ENCODE measurements at places on chromosomes 16 and 17. TPM values are rescaled to one million over a fixed set of nuclear protein-coding genes. Genes with fewer than 3 reads are reported as not detected.

DNA sequence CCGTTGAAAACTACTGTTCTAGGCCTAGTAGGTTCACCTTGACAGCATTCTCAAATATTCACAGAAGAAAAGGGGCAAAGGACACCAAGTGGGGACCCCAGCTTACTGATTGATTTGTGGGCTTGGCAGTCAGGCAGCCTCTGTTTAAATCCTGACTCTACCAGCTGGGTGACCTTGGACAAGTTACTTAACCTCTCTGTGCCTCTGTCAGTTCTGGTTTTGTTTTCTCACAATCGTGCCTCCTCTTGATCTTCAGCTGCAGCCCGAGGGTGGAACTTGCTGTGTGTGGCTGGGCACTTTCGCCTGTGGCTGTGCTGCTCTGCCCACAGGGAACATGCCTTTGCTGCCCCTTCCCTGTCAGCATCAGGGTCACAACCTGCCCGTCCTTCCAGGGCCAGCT lies 17.8 kb downstream of the RAP1GAP2 start:
- no peaks in the 10 kb centered on the region for H3K4me1 ChIP-seq
- H3K36me3 ChIP-seq, result no peaks in the 10 kb centered on the region
- no peak overlapping the region for H3K4me3 ChIP-seq
- no peak overlapping the region for H3K27ac ChIP-seq
- DNase-seq, result no peak

DNA sequence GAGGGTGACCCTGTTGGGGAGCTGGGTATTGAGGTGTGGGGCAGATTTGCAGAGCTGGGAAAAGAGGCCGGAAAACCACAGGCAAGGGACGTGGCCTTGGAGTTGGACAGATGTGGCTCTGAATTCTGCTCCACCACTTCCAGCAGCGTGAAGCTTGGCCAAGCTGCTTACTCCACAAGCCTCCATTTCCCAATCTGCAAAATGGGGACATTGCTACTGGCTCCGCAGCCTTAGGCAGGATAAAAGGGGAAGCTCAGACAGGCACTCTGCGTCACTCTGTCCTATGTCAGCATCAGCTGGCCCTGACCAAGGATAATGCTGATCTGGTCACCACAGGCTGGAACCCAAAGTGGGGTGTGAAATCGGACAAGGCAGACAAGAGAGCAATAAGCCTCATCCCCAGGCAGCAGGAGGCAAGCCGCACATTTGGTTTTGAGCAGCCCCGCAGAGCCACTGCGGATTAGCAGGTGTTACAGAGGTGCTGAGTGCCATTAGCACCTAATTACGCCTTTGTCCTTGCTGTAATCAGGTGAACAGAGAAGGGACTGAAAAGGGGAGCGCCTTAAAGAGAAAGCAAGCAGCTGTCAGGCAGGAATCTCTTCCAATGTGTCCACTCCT lies 54.8 kb downstream of the SDK2 start:
- H3K4me3 ChIP-seq, result no peak overlapping the region
- no peaks in the 10 kb centered on the region for H3K36me3 ChIP-seq
- H3K27me3 ChIP-seq, result no peaks in the 10 kb centered on the region
- DNase-seq, result no peak
- no peaks in the 10 kb centered on the region for H3K4me1 ChIP-seq

- H3K4me3 ChIP-seq, result no peak overlapping the region
- DNase-seq, result no peak
- no peaks in the 10 kb centered on the region for H3K36me3 ChIP-seq
- peaks cover 18% of the 10 kb centered on the region for H3K4me1 ChIP-seq
- no peaks in the 10 kb centered on the region for H3K27me3 ChIP-seq
- H3K27ac ChIP-seq, result no peak overlapping the region
Measured at GRCh38 chr16:85313526-85314301, 201.4 kb upstream of the CIBAR2 start.

DNA sequence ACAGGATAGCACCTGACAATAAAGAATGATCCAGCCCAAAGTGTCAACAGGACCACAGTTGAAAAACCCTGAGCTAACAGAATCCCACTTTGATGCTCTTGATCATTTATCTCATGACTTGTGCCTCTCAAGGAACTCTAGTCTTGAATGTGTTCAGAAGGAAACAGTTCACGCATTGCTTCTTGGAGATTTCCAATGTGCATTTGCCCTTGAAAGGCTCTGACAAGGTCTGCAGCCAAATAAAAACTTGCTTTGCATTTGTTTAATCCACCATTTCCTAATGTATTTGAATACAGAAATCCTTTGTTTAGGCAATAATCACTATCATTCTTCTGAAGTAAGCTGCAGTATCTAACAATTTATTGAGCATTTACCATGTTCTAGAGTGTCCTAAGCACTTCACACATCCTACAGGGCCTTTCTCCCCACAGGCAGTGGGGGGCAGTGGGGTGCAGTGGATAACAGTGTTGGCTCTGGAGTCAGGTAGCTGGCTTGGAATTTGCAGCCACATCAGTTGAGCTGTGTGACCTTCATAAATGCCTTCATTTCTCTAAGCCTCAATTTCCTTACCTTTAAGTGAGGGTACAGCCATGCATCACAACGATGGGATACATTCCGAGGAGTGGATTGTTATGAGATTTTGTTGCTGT lies 239.7 kb downstream of the XYLT1 start:
- H3K27ac ChIP-seq, result no peak overlapping the region
- DNase-seq, result no peak
- H3K36me3 ChIP-seq, result no peaks in the 10 kb centered on the region
- H3K4me3 ChIP-seq, result no peak overlapping the region
- no peaks in the 10 kb centered on the region for H3K27me3 ChIP-seq
- H3K4me1 ChIP-seq, result peaks cover 2% of the 10 kb centered on the region

- no peaks in the 10 kb centered on the region for H3K36me3 ChIP-seq
- no peaks in the 10 kb centered on the region for H3K4me1 ChIP-seq
- DNase-seq, result no peak
- no peaks in the 10 kb centered on the region for H3K27me3 ChIP-seq
Measured at GRCh38 chr17:4017377-4017776, 53.1 kb upstream of the ATP2A3 start.

DNA sequence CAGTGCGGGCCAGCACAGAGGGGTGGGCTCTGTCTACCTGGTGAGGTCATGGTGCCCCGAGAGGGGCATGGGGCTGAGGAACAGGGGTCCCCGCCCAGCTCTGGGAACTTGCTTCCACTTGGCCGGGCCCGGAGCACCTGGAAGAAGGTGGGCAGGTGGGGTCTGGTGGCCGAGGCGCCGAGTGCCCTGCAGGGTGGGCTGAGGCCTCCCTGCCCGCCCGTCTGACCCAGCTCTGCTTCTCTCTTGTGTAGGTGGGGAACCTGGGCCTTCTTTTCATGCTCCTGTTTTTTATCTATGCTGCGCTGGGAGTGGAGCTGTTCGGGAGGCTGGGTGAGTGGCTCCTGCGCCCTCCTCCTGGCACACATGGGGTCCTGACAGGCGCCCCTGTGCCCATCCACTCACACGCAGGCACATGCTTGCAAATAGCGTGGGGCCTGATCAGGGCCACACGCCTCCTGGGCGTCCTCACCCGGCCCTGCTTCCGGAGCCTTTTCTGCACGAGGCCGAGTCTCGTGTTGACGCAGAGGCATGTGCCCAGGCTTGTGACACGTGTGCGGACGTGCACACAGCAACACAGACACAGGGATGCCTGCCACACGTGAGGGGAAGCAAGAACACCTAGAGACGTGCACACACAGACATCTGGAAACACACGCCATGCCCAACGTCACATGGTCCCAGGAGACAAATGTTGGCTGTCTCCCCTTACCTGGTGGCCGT lies 8.2 kb downstream of the TPSG1 start:
- no peak for DNase-seq
- H3K4me1 ChIP-seq, result no peaks in the 10 kb centered on the region
- peaks cover 15% of the 10 kb centered on the region for H3K36me3 ChIP-seq
- no peaks in the 10 kb centered on the region for H3K27me3 ChIP-seq
- no peak overlapping the region for H3K4me3 ChIP-seq
- no peak overlapping the region for H3K27ac ChIP-seq

GRCh38 chr16:23595246-23595950 lies 718 bp downstream of the NDUFAB1 start:
- peaks cover 24% of the 10 kb centered on the region for H3K36me3 ChIP-seq
- H3K27me3 ChIP-seq, result no peaks in the 10 kb centered on the region
- H3K4me3 ChIP-seq, result peak overlapping the region; percentile 96
- no peak for DNase-seq

DNA sequence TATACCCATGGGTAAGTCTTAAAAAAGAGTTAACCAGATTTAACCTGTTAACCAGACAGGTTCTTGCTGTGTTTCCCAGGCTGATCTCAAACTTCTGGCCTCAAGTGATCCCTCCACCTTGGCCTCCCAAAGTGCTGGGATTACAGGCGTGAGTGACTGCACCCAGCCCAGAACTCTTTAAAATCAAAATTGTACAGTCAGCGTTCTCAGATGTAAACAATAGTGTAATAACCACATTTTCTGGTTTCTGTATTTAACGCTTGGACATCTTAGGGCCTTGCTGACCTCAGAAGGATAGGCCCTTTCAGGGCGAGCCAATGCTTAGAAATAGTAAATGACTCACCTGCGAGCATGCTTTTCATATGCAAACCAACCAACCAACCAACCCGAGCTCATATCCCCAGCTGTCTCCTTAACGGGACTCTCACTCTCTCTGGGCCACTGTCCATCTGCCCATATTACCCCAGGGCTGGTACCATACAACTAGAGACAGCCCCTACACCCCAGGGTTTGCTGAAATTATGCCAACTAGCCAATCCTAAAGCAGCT lies 415.0 kb upstream of the XYLT1 start:
- no peaks in the 10 kb centered on the region for H3K36me3 ChIP-seq
- no peak overlapping the region for H3K4me3 ChIP-seq
- H3K27me3 ChIP-seq, result no peaks in the 10 kb centered on the region
- no peak for DNase-seq
- no peak overlapping the region for H3K27ac ChIP-seq

- H3K4me1 ChIP-seq, result peaks cover 24% of the 10 kb centered on the region
- H3K36me3 ChIP-seq, result peaks cover 9% of the 10 kb centered on the region
- DNase-seq, result peak; percentile 75
- H3K27ac ChIP-seq, result no peak overlapping the region
- H3K4me3 ChIP-seq, result no peak overlapping the region
Measured at GRCh38 chr16:2497116-2497630, 16.6 kb upstream of the ATP6V0C start.

DNA sequence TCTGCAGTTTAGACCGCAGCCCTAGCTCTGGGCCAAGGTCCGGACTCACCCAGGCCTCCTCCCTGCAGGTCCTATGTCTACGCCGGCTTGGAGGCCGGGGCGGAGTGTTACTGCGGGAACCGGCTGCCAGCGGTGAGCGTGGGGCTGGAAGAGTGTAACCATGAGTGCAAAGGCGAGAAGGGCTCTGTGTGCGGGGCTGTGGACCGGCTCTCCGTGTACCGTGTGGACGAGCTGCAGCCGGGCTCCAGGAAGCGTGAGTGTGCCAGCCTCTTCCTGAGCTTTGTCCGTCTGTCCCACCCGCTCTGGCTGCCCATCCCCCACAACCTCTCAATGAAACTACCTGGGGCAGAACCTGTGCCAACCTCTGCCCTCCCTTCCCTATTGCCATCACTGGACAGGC lies 20.1 kb downstream of the WSCD1 start:
- H3K27me3 ChIP-seq, result no peaks in the 10 kb centered on the region
- H3K4me3 ChIP-seq, result no peak overlapping the region
- no peak overlapping the region for H3K27ac ChIP-seq
- no peaks in the 10 kb centered on the region for H3K4me1 ChIP-seq

GRCh38 chr17:65293584-65294180 lies 156.5 kb downstream of the RGS9 start:
- H3K4me1 ChIP-seq, result no peaks in the 10 kb centered on the region
- H3K36me3 ChIP-seq, result no peaks in the 10 kb centered on the region
- H3K4me3 ChIP-seq, result no peak overlapping the region

GRCh38 chr16:47490471-47490870 lies 29.3 kb downstream of the PHKB start:
- no peak overlapping the region for H3K27ac ChIP-seq
- no peaks in the 10 kb centered on the region for H3K4me1 ChIP-seq
- DNase-seq, result no peak
- H3K27me3 ChIP-seq, result no peaks in the 10 kb centered on the region
- H3K4me3 ChIP-seq, result no peak overlapping the region

DNA sequence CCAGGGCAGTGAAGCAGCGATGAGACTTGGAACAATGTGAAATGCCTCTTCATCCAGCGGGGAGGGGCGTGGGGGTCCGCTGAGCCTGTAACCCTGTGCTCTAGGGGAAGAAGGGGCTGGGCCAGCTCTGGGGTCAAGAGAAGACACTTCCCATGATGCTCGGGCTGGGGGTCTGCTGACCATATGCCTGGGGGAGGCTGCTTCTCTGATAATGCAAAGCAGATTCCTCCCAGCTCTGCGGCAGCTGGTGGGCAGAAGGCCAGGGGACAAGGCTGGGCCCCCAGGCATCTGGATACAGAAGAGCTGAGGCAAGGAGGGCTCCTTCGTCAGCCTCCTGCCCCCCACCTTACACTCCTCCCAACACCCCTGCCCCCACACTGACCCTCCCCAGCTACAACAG lies 24.7 kb downstream of the NGFR start:
- no peaks in the 10 kb centered on the region for H3K27me3 ChIP-seq
- H3K36me3 ChIP-seq, result no peaks in the 10 kb centered on the region
- no peak overlapping the region for H3K27ac ChIP-seq
- no peak overlapping the region for H3K4me3 ChIP-seq
- peaks cover 13% of the 10 kb centered on the region for H3K4me1 ChIP-seq

The SEZ6 gene
- total RNA-seq, result not detected

The MT1G gene
- not detected for total RNA-seq

The FOXN1 gene
- total RNA-seq, result not detected

The TCAP gene
- total RNA-seq, result 1.4 TPM

The GDPD3 gene
- 5.3 TPM for total RNA-seq

The RPH3AL gene
- 36.9 TPM for total RNA-seq

Measured in adrenal gland (tissue), 19 donors.